ENCODE measurements at places on chromosomes 1 and 21. TPM values are rescaled to one million over a fixed set of nuclear protein-coding genes. Genes with fewer than 3 reads are reported as not detected.

Gene LAPTM5
- 0.02 TPM for polyA plus RNA-seq

Gene MYOG
- not detected for polyA plus RNA-seq

Gene SAMSN1
- polyA plus RNA-seq, result not detected

Gene S100A8
- 6.2 TPM for polyA plus RNA-seq

Gene KIAA0040
- 34.5 TPM for polyA plus RNA-seq

Gene SLC22A15
- 2.1 TPM for polyA plus RNA-seq

Gene LAX1
- polyA plus RNA-seq, result 0.03 TPM

Gene AGMAT
- 0.78 TPM for polyA plus RNA-seq

Gene OLFML2B
- 0.13 TPM for polyA plus RNA-seq

Gene CELA3B
- polyA plus RNA-seq, result not detected

Gene NBPF15
- polyA plus RNA-seq, result 10.3 TPM

Gene FAM110D
- 0.02 TPM for polyA plus RNA-seq

Gene FLVCR1
- 4.4 TPM for polyA plus RNA-seq

Gene KIRREL1
- polyA plus RNA-seq, result 14.9 TPM

Gene KIF2C
- 36.2 TPM for polyA plus RNA-seq

Gene FCRL2
- polyA plus RNA-seq, result not detected

Gene SPATA45
- 0.19 TPM for polyA plus RNA-seq

Gene SLC6A17
- polyA plus RNA-seq, result 0.01 TPM

Gene CRYAA
- not detected for polyA plus RNA-seq
